ENCODE measurements at places on chromosomes 5 and 9.

- no peak for DNase-seq
Observed at GRCh38 chr5:6188344-6188743, 190.0 kb downstream of the MED10 start.

DNA sequence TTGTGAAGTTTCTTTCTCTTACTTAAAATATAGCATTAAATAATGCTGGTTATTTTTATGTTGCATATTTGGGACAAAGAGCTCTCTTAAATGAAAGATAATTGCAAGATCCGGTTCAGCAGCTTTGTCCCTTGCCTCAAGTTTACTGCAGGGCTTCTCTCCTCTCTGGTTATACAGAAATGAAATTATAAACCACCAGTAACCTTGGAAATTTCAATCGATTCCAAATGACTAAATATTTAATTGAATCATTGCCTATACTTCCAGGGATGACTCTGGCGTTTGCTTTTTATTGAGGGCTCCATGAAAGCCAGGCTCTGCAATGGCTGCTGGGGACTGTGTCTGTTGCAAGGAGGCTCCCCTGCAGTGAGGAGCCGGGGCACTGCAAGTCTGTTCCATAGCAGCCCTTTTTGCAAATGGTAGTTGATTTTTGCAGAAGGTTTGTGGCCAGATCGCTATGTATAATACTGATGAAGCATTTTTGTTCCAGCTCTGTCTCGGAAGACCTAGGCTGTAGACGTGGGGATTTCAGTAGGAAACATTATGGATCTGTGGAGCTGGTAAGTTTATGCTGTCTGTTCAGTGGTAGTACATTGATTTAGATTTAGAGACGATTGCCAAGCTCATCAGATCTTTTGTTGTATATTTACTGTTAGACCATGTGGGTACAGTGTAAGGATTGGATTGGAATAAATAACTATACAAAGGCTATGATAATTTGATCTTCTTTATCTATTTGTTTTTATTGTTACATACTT, at the start of gene GARNL3:
GARNL3 (plus strand) TSS at position 313 of the 758 bp plus-strand sequence; CDS start at position 417, 104 bp downstream.
- peak; percentile 53 for DNase-seq

DNA sequence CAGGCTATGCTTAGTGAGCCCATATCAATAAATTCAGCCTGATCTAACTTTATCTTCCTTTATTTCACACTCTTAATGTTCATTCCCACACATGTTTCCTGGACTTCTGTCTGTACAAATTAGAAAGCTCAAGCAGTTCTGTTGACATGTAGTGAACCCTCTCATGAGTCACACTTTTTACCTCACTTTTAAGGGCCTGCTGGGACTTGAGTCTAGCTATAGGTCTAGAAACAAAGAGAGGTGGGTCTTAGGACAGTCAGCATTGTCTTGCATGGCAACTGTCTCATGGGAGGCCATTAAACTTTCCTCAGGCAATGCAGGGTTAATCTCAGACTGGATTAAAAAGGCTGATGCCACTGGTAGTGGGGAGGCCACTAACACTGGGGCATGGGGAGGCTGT, 8.6 kb upstream of the CCNH start:
- no peak for DNase-seq

GRCh38 chr9:82038897-82039296, 50.3 kb downstream of the SPATA31D1 start:
- no peak for DNase-seq

DNA sequence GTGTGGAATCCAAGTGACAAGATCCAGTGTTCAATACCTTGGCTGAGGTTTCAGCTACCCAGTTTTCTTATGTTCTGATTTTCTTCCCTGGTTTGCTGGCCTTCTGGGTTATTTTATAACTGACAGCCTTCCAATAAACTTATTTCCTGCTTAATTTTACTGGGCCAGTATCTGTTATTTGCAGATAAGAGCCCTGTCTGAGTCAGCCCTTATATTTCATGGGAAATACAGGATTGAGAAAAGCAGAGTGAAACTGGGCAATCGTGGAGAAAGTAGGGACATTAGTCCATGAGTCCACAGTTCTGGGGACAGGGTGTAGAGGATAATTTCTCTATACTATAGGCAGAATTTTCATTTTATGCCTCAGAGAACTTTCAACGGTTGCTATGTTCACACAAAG, 32.3 kb downstream of the TMEM167A start:
- no peak for DNase-seq

DNA sequence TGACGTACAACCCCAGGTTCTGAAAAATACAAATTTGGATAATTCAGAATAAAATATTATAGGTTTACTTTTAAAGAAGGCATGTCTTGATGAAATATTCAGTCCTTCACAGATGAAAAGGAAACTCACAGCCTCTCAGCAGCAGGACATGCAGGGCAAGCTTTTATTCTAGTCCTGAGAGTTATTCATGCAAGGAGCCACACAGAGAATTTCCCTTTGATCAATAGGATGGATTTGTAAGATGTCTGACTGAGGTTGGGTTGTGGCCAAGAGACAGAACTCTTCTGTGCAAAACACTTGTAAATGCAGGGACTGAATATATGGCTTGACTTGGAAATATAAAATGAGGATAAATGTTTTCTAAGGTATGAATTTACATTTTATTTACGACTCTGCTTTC, 48.8 kb upstream of the TBCA start:
- DNase-seq = no peak

- no peak for DNase-seq
Observed at GRCh38 chr9:78326564-78326963, 29.6 kb downstream of the PSAT1 start.

DNA sequence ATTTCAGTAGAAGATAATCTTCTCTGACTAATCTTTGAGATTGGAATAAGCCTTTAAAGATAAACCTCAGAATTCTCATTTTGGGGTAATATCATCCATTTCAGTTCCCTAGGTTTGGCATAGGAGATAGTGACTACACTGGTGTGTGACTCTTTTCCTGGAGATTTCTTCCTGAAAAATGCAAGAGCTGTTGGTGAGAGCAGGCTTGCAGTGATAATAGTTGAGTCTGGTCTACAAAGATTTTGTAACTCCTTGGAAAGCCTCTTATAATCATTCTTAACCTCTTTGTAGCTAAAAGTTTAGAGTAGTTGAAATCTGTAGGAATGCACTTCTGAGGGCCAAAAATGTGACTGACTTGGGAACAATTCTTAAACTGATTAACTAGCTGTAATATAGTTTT, 23.4 kb downstream of the RANBP17 start:
- DNase-seq = no peak

Measured in hippocampal formation (tissue), 2 donors.